Hematopoietic multipotent progenitor cell treated with erythropoietin and hydrocortisone succinate and interleukin-3 and kit ligand, for 17 days (in vitro differentiated cells): ENCODE measurements at places on chromosomes 6 and 20.

DNA sequence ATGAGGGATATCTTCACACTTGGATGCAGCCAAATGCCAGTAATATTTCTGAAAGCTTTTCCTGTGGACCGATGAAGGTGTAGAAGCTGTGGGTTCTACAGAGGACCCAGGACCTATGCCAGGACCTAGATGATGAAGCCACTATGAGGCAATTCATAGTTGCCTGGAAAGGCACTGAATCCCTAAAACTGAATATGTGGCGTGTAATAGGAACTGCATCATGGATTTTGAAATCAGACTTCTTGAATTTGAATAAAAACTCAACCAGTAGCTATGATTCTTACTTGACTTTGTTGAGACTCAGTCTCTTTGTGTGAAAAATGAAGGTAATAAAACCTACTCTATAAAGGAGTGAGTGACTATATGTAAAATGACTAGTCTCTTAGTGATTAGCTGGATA is 89.9 kb upstream of the SGK1 start:
- no peak for DNase-seq

DNA sequence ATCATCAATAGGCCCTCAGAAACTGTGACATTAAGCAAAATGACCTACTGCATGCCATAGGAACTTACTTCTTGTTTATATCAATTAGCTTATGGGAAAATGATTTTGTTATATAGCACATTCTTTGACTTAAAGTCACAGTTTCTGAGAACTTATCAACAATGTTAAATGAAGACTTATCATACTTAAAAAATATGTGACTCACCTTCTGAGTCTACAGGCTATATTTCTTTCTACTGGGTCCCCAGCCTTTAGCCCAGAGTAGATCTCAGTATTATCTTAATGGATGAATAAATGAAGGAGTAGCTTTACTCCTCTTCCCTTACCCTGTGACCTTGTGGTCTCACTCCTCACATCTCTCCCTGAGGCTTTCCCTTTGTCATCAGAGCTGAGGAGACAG is 180.2 kb downstream of the MAFB start:
- no peak for DNase-seq

DNA sequence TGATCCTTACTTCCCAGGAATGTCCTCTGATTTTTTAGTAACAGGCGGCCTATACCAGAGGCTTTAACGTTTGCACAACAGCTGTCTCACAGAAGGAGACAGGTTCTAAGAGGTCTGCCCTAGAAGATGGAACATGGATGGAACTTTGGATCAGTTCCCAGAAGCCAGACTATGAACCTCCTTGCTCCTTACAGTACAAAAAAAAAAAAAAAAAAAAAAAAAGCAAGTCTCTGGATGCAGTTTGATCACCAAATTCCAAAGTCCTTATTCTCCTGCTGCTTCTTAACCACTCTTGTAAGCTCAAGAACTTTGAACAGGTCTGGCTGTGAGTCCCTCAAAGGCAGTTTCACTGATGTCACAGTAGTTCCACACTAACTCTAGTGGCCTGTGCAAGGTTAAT is 2.0 kb upstream of the TRMT11 start:
- no peak for DNase-seq

- DNase-seq, result no peak
These were observed 65.9 kb downstream of the TPD52L1 start for GRCh38 chr6:125219361-125219895.

DNA sequence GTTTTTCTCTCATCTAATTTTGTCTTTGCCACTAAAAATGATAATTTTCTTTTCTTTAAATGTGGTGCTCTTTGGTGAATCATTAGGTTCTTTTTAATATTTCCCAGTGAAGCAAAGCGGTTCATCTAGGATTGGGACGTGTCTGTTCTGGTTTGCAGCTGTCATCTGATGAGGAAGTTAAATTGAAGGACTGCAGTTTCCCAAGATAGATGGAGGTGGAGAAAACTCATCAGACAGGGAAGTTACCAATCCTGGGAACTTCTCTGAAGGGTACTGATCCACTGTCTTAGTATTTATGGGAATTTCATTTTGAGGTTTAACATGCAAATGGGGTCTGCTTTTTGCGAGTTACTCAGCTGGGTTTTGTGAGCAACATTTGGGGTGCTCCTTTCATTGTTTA is 2.4 kb upstream of the AARS2 start:
- no peak for DNase-seq

GRCh38 chr20:53130795-53131194 is 158.6 kb downstream of the TSHZ2 start:
- DNase-seq, result no peak

DNA sequence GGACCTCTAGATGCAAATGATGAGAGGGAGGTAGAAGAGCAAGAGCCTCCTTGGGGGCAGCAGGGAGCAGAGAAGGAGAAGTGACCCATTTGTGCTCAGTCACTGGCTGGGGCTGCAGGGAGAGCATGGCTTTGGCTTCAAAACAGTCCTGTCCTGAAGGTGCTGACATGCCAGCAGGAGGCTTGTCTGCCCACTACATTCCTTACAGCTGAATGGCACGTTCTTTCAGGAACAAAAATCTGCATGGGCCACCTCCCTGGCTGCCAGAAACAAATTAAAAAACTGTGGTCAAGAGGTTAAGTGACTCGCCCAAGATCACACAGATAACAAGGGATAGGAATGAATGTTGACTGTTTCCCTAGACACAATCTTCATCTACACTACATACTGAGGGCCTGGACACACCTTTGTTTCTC is 188.8 kb downstream of the HIVEP2 start:
- DNase-seq, result no peak

- DNase-seq, result no peak
These were observed 6.3 kb downstream of the DSTN start for GRCh38 chr20:17576215-17576614.

DNA sequence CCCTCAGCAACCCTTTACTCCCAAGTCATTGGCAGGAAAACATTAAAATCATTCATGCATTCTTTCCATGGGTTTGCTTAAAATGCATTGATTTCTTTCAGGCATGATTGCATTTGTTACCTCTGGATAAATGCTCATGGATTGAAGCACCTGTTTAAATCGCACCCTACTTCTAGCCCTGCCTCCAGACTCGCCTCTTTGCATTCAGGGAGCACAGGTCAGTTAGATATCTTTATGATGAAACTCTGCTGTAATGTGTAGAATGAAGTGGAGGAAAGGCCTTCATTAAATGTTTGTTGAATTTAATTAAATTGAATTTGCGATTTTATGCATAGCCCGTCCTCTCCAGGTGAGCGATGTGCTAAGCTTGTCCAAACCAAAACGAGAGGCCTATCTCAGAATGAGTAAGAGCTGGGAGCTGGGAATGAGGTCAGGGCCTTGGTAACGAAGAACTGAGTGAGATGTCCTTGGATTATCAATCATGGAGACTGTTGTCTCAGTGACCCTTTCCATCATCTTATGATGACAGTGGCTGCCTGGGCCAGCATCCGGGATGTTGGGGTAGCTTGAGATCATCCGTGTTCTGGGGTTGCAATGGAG is 210.1 kb downstream of the SYNDIG1 start:
- DNase-seq, result no peak

GRCh38 chr6:6221787-6222535 is 98.5 kb downstream of the F13A1 start:
- no peak for DNase-seq

GRCh38 chr20:24158281-24158680 is 169.7 kb upstream of the GGTLC1 start:
- DNase-seq, result no peak

GRCh38 chr6:166977621-166978525 is 21.3 kb upstream of the CEP43 start:
- no peak for DNase-seq

DNA sequence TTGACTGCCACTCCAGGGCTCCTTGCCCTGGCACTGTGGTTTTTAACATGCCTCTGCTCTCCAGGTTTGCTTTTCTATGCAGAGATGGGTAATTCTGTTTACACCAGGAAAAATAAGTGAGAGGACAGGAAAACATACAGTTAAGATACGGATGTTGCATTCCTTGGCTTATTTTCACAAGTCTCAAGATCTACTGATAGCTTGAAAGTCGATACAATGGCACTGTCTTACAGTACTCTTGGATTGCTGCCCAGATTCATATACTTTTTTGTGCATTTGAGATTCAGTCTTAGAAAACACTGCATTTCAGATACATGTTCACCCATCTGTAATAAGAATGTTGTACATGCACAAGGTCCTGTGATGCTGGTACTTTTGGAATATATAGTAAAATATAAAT is 159.6 kb upstream of the FLRT3 start:
- DNase-seq, result no peak

DNA sequence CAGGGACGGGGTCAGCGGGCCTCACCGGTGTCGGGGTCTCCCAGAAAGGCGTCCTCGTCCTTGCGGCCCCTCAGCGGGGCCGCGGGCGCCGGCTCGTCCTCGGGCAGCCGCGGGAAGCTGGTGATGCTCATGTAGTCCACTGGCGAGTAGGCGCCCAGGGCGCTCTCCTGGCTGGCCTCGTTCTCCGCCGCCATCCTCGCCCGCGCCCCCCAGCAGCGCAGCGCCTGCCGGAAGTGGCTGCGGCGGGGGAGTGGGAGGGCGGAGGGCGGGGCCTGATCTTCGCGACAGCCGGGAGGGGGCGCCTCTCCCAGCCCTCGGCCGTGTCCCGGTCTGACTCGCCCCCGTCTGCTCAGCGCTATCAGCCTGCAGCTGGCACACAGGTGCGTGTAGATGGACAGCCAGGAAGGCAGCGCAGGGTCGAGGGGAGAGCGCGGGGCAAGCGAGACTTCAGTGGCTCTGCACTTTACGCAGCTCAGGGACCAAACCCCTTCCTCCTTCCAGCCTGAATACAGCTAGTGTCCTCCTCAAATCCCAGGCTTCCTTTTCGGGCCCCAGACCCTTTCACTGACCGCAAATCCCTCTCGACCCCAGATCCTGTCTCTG is at the start of gene GGT7:
GGT7 (minus strand) TSS at position 235 of the 603 bp plus-strand sequence; CDS start at position 194, 41 bp downstream.
- DNase-seq, result peak; percentile 74

DNA sequence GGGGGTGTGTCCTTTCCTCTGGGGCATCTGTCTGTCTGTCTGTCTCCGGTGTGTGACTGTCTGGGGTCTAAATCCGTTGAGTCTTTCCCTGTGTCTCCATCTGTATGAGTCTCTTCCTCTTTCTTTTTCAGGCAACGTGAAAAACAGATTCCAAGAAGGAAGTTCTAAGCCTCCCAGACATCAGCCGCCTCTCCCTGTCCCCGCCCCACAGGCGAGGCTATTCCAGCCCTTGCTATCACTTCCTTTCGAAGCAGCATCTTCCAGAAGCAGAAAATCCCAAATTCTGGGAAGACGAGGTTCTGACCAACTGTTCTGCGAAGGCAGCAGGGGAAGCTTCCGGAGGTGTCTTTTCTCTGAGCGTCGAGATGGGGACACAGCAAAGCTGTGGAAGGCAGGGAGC is 34.0 kb downstream of the PMEPA1 start:
- DNase-seq, result no peak

- no peak for DNase-seq
These were observed 4.9 kb upstream of the PTGIS start for GRCh38 chr20:49572857-49573256.

DNA sequence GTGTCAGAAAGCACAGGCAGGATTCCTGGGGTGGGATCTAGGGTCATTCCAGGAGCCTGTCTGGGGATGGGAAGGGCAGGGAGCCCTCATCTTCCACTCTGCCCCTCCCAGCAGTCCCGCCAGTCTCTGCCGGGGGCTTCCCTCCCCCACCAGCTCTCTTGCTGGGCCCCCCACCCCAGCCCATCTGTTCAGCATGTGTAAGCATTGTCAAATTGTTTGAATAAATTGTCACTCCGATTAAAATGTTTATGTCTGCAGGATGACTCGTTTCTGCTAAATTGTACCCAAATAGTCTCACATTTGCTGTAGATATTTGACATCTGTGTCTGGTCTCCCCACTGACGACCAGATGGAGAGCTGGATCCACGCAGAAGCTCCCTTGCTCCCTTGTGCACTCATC is 257.6 kb downstream of the ANKRD60 start:
- DNase-seq, result no peak

- DNase-seq, result no peak
These were observed 167.9 kb upstream of the SYNCRIP start for GRCh38 chr6:85810558-85810957.

DNA sequence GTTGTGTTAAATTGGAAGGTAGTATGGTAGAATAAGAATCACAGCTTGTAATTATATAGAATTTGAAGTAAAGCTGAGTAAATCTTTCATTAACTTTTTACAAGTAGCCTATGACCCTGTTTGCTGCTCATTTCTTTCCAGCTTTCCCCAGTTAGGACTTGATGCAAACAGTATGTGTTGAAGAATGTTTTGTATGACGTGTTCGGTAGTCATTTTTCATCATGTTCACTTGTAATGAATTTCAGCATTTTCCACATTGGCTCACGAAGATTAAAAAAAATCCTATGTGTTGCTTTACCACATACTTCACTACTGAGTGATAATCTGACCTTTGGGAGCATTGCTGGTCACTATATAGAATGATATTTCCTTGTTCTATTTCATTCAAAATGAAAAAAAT is 162.4 kb downstream of the CDKAL1 start:
- DNase-seq, result no peak

- DNase-seq, result no peak
These were observed 1.6 kb upstream of the MDGA1 start for GRCh38 chr6:37699138-37699766.

GRCh38 chr6:13831615-13832014 is 17.3 kb upstream of the MCUR1 start:
- no peak for DNase-seq

- DNase-seq, result no peak
These were observed 167.6 kb downstream of the LINC00237 start for GRCh38 chr20:20938599-20938998.

GRCh38 chr20:39880890-39881289 is 808.1 kb downstream of the MAFB start:
- no peak for DNase-seq

DNA sequence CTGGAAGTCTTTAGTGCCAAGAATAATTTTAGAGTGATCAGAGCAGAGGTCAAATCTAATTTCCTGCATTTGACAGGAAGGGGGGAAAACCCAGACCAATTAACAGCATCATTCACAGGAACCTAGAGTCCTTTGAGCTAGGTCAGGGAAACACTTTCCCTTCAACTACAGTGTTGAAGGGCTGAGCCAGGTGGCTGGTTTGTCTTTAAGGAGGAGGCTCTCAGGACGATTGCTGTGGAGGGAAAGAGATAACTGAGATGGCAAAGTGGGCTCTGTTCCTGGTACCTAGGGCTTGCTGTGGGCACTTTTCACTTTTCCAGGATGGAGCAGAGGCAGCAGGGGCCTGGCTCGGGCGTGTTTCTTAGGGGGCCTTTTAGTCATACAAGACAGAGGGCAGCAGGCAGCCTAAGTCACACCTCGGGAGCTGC is 111.9 kb downstream of the SCML4 start:
- DNase-seq, result no peak
